Inflammatory macrophage (primary cell): ENCODE measurements at places on chromosomes 1 and 21.

GRCh38 chr1:6171548-6172124 is 8.5 kb downstream of the CHD5 start:
- DNase-seq = peak; percentile 22

- no peak for DNase-seq
Observed at GRCh38 chr1:117636637-117637425, 31.0 kb downstream of the TENT5C start.

- DNase-seq = peak; percentile 10
Observed at GRCh38 chr1:154759196-154759595, 110.9 kb downstream of the KCNN3 start.

DNA sequence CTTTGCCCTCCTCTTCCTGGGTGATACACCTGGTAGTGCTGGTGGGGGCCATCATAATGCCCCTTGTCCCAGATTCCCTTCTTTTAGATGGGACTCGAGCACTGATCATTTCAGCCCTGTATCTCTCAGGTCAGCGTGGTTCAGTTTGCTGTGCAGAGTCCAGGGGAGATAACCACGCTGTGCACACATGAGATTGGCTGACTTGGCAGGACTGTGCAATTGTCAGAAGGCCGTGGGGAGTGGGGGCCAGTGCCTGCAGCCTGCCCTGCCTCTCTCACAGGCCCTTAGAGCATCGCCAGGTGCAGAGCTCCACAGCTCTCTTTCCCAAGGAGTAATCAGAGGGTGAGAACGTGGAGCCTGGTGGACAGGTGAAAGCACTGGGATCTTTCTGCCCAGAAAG is 15.2 kb downstream of the EPHX1 start:
- DNase-seq = no peak

DNA sequence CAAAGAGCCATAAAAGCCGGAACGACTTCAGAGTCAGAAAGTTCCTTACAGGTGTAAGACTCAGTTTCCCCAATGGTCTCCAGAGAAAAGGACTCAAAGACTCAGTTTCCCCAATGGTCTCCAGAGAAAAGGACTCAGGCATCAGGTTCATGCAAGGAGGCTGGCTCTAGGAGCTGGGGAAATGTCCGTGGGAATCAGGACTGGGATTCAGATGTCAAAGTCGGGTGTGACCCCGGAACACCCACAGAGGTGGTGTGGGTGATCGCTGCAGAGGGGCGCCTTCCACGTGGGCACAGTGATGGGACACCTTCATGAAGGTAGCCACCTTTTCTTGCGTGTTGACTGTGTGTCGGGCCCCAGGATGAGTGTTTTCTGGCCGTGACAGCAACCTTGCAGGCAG is 340.8 kb downstream of the NPHP4 start:
- DNase-seq = no peak

GRCh38 chr1:52976183-52977035 is 49.3 kb downstream of the SCP2 start:
- peak; percentile 23 for DNase-seq

DNA sequence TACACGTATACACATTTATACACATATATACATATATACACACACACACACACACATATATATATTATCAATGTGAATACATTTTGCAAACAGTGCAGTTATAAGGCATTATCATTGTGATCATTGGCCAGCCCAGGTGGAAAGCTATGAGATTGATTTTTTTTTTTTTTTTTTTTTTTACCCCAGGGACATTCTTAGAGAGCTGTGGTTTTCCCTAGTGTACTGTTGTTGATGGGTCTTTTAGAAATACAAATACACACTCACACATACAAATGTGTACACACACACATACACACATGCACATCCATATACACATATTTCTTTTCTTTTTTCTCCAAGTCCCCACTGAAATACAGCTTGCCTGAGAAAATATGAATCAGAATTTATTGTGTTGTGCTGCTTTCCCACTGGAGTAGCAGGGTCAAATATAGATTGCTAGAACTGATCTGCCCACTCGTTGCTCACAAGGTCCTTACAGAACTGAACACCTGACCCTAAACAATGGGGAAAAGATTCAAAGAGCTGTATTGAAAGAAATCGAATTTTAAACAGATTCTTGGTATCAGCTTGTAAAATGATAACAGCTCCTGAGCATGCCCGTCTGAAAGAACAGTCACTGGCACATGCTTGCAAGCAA is 325.6 kb downstream of the OMA1 start:
- DNase-seq = no peak

DNA sequence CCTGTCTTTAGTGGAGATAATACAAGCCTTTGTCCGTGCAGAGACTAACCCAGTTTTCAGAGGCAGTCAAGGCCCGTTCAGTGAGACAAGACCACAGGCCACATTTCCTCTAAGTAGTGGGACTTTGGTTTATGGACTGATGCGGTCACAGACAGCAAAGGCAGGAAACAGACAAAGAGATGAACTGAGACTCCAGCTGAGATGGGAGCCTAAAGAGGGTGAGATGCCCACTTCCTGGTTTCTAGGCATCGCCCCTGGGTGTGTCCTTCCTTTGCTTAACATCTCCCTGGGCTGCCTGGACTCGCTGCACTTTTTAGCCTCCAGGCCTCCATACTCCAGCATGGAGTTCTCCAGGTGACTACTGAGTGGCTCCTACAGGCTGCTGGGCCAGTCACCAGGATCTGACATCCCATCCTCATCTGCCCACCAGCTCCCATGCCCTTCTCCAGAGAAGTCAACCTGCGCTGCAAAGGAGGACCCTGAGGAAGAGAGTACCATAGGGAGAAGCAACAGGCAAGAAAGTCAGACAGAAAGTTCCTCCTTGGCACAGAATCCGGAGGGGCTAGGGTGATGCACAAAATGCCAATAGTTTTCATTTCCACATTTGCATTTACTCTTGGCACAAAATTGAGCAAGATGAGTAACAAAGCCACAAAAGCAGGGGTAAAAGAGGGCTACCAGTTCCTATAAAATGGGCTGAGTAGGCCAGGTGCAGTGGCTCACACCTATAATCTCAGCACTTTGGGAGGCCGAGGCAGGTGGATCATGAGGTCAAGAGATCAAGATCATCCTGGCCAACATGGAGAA is 15.1 kb downstream of the THEMIS2 start:
- peak; percentile 59 for DNase-seq

- DNase-seq = no peak
Observed at GRCh38 chr1:65490231-65491009, 70.0 kb downstream of the LEPR start.

- DNase-seq = no peak
Observed at GRCh38 chr1:114061121-114061830, 82.0 kb downstream of the OLFML3 start.

DNA sequence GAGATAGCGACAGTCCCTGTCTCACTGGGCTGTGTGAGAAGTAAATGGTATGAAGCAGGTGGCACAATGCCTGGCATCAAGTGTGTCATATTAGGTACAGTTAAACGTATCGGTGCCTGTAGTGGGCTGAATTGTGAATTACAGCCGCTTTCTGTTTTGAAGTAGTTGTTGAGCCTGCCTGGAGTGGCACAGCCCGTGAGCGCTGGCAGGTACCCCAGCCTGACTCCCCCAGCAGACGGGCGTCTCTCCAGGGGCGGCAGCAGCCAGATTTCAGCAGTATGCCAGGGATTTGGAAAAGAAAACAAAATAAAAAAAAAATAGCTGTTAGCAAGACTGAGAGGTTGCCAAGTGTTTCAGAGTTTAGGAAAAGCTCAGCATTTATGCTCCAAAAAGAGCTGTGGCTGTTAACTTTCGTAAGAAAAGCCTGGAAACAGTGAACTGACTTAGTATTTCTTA is 26.6 kb upstream of the GPR153 start:
- DNase-seq = no peak

DNA sequence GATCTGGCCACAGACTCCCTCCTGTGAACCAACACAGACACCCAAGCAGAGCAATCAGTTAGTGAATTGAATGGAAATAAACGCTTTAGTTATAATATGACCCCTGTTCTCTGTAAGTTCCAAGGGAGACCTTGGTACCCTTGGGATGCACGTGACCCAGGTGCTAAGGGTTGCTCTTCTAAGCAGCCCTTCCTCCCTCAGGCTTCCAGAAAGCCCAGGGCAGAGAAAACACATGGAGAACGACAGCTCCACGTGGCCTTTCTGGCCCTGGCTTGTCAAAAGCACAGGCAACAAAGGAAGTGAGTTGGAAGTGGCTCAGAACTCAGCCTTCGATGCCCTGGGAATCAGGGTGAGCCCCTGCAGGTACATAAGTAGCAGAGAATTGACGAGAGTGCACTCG is 57.4 kb downstream of the LACTBL1 start:
- DNase-seq = no peak

DNA sequence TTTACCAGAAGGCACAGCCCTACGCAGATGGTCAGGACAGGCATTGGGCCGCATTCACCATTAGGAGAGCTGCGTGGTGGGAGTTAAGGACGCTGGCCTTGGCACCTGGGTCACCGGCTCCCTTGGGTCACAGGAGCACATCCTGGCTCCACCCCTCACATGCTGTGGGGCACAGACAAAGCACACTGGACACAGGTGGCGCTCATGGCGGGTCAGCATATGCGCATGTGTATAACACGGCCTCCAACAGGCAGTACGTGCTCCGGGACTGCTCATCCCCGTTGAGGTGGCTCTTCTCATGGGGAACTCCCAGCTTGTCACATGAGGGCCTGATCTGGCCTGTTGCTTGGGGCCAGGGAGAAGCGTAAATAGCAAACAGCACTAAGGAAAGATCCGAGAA is 25.0 kb downstream of the PGBD5 start:
- DNase-seq = no peak

DNA sequence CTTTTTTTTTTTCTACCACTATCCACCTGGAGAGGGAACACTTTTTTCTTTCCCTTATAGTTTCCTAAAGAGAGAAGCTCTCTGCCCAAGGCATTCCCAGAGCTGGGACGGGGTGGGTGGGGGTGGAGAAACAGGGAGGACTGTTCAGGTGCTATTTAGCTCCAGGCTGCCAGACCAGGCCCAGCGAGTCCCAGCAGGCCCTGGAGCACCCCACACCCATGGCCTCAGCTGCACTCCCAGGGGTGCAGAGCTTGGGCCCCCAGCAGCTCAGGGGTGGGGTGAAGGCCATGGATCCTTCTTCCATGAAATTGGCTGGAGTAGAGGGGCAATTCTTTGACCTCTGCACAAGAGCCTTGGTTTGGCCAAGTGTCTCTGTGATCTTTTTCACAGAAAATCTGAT is 4.1 kb downstream of the ETV3L start:
- DNase-seq = no peak

DNA sequence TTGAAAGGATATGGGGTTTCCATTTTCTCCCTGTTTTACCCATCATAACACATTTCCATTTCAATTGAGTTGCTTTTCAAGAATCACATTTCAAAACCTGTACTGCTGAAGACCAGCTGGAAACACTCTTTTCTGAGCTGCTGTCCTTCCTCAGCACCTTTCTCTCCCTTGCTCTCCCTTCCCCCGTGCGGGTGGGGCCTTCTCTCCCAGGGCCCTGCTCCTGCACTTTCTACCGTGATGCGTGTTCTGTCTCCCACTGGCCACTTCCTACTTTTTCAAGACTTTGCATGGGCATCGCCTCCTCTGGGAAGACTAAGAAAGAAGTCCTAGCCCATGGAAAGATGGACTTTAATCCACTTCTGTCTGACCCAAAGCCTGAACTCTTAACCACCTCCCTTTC is 390.4 kb downstream of the PTPRU start:
- DNase-seq = no peak

DNA sequence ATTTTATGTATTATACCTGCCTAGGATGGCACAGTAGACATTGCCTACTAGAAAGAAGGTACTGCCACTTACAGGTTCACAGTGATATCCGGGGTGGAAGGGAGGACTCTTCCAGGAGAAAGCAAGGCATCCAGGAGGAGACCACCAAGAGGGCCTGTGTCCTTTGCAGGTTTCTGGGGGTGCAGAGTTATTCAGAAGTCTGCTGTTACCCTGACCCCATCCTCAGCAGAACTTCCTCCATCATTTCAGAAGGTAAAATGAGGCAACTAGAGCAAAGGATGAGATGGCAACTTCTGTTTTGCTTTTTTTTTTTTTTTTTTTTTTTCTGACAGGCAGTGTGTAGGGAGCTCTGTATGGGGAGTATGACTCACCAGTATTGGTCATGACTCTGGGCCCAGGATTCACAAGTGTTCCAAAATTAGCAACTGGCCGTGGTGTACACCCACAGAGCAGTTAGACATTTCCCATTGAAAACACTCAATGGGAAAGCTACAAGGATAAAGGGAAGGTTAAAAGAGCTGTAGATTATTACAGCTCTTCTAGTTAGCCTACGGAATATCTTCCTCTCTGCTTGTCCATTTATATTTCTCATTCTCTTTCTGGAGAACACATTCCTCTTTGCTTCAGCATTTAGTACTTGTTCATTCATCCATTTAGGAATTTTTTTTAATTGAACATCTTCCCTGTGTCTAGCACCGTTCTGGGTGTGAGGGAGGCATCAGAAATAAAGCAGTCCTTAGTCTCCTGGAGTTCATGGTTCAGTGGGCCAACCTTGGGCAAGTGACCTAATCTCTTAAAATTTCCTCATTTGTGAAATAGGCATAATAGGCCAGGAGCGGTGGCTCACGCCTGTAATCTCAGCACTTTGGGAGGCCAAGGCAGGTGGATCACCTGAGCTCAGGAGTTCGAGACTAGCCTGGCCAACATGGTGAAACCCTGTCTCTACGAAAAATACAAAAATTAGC is 50.5 kb upstream of the PPP2R5A start:
- DNase-seq = peak; percentile 92

DNA sequence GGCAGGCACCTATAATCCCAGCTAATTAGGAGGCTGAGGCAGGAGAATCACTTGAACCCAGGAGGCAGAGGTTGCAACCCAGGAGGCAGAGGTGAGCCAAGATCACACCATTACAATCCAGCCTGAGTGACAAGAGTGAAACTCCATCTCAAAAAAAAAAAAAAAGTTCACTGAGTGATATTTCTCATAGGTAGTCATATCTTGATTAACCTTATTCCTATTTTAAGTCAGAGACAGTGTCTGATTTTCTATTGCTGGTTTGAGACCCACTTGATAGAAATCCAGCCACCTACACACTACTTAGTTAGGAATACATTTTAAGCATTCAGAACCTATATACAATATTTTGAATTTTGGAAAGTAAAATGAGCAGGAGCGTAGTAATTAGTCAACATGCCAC is 357.4 kb upstream of the ADGRL2 start:
- no peak for DNase-seq
